ENCODE measurements at places on chromosomes 4 and X.
A peak's percentile ranks its signal among the peaks of the same experiment; 100 is the strongest.

DNA sequence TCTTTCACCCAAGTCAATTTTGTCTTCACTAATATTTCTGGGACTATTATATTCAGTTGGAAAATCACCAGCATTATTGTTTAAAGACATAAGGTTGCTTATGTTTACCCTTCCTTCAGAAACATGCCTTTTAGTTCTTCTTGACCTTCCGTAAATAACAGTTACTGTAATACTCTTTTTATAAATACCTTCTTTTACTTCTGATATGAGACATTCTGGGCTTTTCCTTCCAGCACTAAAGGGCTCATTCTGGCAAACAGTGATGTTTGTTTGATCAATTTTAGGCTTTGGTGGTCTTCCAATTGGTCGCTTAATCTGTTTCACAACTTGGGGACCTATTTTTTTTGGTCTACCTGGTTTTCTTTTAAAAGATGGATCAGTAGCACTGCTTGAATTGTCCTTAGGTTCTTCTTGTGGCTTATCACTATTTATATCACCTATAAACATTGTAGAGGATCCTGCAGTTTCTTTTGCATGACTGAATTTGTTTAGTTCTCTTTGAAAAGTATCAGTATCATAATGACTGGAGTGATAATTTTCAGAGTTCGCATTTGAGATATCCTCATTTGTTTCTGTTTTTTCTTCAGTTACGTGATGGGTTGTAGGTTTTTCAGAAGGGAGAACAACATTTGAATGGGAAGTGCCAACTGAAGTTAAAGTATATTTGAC is 64.8 kb downstream of the NCAPG start:
- no peak for DNase-seq

DNA sequence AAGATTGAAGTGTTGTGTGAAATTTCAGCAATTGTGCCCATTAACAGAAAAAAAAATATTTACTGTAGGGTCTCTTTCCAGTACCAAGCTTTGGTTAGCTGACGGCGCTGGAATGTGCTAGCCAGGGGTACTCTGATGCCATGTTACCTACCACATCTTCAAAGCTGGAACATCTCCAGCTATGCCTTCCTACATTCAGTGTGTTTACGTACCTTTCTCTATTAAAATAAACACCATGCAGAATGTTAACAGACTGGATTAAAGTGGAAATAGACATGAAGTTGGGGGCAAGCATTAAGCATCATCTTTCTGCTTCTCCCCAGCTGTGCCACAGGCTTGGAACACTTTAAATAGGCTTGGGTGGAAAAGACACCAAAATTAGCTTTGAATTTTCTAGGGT is 65.9 kb downstream of the USP38 start:
- DNase-seq: no peak

GRCh38 chrX:74272230-74272629 is 31.8 kb upstream of the ZCCHC13 start:
- DNase-seq: no peak

GRCh38 chr4:94462572-94462971 is 10.8 kb downstream of the PDLIM5 start:
- DNase-seq: no peak

- DNase-seq: no peak
Observed at GRCh38 chr4:53618321-53618720, 27.0 kb upstream of the LNX1 start.

GRCh38 chrX:112642349-112642748 is 37.4 kb downstream of the LHFPL1 start:
- DNase-seq: peak; percentile 46

GRCh38 chrX:25968920-25969319 is 169.2 kb upstream of the MAGEB18 start:
- no peak for DNase-seq

DNA sequence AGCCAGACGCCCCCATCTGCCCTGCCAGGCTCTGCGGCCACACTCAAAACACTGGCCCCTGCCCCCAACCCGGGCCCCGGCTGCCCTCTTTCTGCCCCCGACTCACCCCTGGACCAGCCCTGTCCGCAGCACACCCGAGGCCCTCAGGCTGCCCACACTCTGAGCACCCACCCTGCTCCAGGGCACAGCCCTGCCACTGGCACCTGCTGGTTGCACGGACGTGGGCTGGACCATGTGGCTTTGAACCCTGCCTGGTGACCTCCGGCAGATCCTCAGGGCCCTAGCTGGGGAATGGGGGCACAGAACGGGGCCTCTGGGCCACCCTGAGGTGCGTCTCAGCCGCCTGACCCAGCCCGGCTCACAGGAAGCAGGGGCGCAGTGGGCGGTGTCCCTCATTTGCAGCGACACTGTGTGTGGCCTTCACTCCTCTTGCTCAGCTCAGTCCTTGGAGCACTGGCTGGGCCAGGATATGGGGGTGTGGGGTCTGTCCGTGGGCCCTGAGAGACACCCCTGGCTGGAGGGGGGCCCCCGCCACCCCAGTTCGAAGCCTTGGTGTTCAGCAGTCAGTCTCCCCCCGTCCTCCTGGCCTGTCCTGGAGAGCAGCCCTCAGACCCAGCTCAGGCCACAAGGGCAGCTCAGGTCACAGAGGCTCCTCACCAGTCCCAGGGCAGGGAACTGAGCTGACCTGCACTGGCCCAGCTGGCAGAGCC is 73.2 kb downstream of the FAM53A start:
- DNase-seq: no peak

DNA sequence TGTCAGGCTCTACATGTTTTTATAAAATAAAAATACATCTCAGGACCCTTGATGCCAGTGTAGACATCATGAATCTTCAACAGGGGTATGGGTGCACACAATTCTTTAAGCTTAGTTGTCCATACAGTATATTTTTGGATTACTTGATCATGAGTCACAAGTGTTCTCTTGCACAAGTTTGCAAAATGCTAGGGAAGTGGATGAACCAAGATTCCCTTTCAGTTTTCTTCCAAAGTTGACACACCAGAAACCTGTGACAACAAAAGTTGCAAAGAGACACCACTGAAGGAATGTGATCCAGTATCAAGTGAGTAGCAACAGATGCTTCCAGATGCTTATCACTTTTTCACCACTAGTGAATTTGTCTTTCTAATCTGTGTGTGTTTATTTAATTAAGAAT is 1021.2 kb downstream of the PCDH7 start:
- no peak for DNase-seq

DNA sequence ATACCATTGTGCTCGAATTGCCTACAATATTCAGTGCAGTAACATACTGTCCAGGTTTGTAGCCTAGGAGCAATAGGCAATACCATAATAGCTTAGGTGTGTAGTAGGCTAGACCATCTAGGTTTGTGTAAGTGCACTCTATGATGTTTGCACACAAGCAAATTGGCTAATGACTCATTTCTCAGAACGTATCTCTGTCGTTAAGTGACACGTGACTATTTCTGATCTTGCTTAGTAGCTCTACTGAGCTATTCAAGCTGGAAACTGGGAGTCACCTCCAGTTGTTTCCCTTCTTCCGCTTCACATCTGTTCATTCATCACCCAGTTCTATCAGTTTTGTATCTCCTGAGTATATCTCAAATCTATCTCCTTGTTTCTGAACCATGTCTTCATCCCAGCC is 86.1 kb downstream of the HNRNPD start:
- DNase-seq: peak; percentile 25

- no peak for DNase-seq
Observed at GRCh38 chr4:173492315-173492714, 37.7 kb downstream of the HAND2 start.

GRCh38 chr4:80081566-80081965 is 8.5 kb upstream of the ANTXR2 start:
- DNase-seq: no peak

DNA sequence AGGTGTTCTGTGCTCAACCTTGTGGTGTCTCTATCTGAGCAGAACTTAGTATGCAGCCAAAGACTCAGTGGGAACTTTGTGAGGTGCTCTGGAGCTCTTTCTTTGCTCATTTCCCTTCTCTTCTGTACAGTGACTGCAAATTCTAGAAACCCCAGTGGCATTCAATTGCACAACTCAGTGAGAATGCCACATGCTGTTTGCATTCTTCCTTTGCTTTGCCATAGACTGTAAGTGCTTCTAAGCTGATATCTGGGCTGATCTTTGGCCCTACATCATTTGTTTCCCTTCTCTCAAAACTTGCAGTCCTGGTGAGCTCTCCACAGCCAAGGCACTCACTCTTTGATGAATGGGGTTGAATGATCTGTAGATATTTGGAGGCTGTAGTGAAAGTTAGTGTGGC is 7.0 kb downstream of the PNMA3 start:
- DNase-seq: no peak

DNA sequence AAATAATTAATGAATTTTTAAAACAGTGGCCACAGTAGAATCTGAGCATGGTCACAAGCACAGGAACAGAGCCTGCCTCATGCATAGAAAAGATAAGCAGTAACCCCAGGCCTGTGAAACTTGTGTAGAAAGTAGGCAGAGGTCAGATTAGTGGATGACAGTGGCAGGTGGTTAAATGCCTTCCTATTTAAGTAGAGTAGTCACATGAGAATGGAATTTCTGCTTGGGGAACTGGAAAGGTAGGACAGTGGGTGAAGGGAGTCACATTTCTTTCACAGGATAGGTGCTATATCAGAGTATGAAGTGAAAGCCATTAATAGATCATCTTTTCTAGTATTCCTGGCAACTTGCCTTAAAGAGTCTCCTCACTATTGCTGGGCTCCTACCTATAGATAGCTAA is 34.9 kb upstream of the ASB12 start:
- DNase-seq: no peak

- DNase-seq: peak; percentile 90
Observed at GRCh38 chr4:166527500-166527899, 654.5 kb downstream of the TLL1 start.

DNA sequence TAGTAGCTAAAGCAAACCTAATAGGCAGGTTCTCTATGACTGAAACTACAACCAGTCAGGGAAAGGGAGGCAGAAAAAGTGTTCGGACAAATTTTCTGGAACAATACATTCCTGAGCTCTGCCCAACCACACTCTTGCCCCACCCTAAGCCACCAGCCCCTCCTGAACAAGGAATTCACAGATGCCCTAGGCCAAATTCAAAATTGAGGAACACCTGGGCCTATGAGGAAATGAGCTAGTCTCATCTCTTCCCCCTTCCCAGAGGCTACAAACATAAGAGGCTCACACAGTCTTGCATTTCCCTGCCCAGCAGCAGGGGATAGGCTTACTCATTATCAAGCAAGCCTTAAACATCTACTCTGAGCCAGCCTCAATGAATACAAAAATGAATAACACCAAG is 284.7 kb downstream of the ZNF674 start:
- peak; percentile 47 for DNase-seq

DNA sequence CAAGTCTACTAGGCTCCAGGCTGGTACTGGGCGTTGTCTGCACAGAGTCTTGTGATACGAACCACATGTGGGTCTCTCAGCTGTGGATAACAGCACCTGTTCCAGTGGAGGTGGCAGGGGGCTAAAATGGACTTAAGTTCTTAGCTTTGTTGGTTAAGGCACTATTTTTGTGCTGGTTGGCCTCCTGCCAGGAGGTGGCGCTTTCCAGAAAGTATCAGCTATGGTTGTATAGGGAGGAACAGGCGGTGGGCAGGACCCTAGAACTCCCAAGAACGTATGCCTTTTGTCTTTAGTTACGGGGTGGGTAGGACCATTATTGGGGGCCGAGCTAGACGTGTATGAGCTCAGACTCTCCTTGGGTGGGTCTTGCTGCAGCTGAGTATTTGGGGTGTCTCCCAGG is 1138.4 kb downstream of the PCDH19 start:
- no peak for DNase-seq

DNA sequence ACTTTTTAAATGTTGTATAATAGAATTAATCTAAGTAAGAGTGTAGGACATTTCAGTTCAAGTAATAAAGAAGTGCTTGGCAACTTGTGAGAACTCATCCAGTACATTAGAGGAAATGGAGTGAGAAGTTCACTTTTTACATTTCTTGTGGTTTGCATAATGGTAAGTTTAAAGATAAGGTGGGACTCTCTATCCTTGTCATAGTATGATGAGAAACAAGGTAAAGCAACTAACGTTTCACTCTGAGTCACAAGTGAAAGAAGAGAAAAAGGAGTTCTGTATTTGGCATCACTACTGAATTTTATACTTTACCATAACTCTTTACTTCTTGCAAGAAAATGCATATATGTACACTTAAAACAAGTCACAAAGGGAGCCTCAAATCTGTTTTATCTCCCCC is 219.4 kb downstream of the SLC4A4 start:
- DNase-seq: no peak

Measured in SW480 (cell line).